GM06990 (cell line): ENCODE measurements at places on chromosomes 13 and 19.

GRCh38 chr19:55563261-55563690, 17.4 kb downstream of the ZNF579 start:
- no peak for DNase-seq

DNA sequence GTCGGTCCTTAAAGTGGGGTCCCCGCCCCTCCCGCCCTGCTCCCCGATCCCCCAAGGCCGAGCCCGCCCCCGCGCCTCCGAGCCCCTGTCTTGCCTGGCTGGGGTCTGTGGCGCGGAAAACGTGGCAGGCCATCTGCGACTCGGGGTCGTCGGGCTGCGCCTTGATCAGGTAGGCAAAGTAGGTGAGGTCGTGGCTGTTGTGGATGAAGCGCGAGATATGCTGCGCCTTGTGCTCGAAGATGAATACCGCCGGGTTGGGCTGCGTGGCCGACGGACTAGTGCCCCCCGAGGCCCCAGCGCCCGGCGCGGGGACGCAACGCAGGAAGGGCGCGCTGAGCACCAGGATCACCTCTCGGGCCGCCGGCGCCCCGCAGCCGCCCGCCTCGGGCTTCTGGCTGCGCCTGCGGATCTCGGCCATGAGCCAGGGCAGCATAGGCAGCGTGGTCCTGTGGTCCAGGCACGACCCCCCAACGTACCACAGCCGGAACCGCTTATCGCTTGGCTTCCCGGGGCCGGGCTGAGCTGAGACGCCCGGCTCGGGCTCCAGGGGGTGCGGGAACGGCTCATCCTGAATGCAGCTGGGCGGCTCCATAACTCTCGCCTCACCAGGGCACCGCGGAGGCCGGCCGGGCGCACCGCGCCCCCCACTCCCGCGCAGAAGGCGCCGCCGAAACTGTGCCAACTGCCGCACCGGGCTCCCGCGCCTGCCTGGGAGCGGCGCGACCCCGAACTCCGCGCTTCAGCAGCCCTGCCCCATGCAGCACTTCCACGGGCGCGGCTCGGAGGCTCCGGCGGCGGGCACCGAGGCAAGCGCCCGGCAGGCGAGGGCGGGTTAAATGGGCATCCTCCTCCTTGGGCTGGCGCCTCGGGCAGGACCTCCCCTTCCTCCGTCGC, 546 bp downstream of the TBC1D4 start:
- DNase-seq, result peak; percentile 71

GRCh38 chr13:23509781-23510543, 60.2 kb upstream of the TNFRSF19 start:
- no peak for DNase-seq

- peak; percentile 19 for DNase-seq
Measured at GRCh38 chr13:46728777-46729176, 68.2 kb downstream of the ESD start.

- no peak for DNase-seq
Measured at GRCh38 chr19:13169769-13170168, 19.6 kb downstream of the IER2 start.

- no peak for DNase-seq
Measured at GRCh38 chr13:41827507-41828213, 133.2 kb downstream of the VWA8 start.

DNA sequence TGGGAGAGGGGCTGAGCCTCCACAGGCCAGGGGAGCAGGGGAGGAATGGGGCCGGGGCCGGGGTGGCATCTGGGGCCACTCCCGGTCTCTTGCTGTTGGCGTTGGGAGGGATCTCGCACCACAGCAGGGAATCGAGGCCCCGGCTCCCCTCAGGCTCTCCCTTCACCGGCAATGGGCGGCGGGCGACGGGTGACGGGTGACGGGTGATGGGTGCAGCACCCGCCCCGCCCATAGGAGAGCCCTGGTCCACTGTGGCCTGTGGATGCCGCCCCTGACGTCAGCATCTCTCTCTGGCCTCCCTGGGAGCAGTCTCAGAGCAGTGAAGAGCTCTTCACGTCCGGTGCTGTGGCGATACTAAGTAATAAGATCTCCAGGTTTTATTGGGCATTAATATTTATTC, 133.6 kb downstream of the KDM4B start:
- no peak for DNase-seq

GRCh38 chr13:36778083-36778671, 40.8 kb upstream of the RFXAP start:
- no peak for DNase-seq

GRCh38 chr13:108322206-108322824, 52.8 kb downstream of the TNFSF13B start:
- no peak for DNase-seq

DNA sequence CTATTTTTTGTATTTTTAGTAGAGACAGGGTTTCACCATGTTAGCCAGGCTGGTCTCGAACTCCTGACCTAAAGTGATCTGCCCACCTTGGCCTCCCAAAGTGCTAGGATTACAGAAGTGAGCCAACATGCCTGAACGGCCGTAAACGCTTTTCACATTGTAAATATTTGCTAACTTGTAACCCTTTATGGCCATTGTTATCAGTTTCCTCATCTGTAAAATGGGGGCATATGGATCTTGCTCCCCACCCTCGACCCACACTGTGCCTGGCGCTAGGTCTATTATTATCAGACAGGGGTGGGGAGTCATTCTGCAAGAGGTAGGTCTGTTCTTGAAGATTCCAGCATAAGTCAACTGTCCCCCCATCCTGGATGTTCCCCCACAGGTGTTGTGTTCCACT, 11.9 kb downstream of the NCAN start:
- no peak for DNase-seq

DNA sequence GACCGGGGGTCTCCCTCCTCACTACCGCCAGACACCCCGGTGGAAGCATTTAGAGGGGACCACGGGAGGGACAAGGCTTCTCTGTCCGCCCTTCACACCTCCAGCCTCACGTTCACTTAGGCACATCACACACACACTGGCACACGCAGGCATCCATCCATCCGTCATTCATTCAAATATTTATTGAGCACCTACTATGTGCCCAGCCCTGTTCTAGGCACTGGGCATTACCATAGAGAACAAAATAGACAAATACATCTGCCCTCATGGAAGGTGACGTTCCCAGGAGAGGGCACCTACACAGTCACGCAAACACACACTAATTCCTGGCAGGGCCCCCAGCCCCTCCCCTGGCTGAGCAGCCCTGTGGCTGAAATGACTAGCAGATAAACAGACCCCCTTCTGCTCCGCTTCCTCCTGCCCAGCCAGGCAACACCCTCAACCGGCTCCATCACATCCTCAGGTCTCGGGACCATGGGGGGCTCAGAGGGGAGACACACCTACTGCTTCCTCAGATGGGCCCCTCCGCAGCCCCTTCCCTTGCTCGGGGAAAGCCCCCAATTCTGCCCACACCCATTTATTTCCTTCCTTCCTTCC, 3.7 kb upstream of the NOP53 start:
- no peak for DNase-seq

DNA sequence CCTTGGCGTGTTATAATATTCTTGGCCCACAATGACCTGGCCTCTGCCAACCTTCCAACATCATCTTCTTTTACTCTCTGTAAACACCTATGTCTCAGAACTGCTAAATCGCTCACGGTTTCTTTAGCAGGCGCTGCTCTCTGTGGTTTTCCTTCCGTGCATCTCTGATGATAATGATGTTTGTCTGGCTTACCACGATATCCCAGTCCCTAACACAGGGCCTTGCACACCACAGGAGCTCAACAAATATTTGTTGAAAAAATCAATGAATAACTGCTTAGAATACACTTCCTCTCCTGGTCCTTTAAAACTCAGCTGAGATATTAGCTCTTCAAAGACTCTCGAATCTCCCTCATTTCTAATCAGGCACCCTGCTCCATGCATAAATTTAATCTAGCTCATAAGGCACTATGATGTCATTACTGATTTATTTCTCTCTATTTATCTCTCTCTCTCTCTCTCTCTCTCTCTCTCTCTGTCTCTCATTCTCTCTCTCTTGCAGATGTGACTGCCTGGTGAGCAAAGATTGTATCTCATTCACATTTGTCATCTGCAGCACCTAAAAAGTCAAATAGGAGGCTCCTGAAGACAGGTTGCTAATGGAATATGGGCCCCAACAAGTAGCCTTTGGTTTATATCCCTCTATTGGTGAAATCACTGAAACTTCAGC, 206.4 kb downstream of the NHLRC3 start:
- DNase-seq, result no peak

- DNase-seq, result no peak
Measured at GRCh38 chr13:91017669-91018053, 329.8 kb upstream of the MIR17HG start.
